AG04450 (cell line): ENCODE measurements at places on chromosomes 2 and 18. TPM values are rescaled to one million over a fixed set of nuclear protein-coding genes. Genes with fewer than 3 reads are reported as not detected.
A peak's percentile ranks its signal among the peaks of the same experiment; 100 is the strongest.

Gene CENPA
- 6.8 and 9.3 TPM in 2 replicates for polyA plus RNA-seq

Gene IL36G
- not detected in 2 replicates for polyA plus RNA-seq

Gene DLX1
- polyA plus RNA-seq, result 1.9 and 2.2 TPM in 2 replicates

Gene TMEM163
- 0.04 TPM in 1 of 2 replicates, not detected in the other for polyA plus RNA-seq

Gene LRP1B
- polyA plus RNA-seq, result 0.15 TPM in 2 replicates

DNA sequence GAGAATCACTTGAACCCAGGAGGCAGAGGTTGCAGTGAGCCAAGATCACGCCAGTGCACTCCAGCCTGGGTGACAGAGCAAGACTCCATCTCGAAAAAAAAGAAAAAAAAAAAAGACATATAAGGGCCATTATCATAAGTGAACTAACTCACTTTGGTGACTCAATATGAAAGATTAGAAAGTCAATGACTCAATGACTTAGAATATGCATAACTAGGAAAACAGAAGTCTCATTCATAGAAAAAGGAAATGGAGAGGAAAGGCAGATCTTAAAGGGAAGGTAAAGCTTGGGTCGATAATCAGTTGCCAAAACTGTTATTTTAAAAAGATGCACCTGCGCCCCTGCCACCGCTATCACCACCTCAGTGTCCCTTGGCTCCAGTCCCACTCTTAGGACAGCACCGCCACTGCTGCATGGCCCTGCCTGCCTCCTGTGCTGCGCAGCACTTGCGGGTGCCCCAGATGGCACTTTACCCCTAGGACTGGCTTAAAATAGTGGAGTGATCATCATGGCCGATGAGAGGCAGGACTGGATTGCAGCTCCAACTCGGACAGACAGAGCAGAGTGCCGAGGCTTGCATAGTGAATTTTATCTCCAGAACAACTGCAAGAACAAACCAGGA, 54.7 kb downstream of the INO80D start:
- no peak for DNase-seq

DNA sequence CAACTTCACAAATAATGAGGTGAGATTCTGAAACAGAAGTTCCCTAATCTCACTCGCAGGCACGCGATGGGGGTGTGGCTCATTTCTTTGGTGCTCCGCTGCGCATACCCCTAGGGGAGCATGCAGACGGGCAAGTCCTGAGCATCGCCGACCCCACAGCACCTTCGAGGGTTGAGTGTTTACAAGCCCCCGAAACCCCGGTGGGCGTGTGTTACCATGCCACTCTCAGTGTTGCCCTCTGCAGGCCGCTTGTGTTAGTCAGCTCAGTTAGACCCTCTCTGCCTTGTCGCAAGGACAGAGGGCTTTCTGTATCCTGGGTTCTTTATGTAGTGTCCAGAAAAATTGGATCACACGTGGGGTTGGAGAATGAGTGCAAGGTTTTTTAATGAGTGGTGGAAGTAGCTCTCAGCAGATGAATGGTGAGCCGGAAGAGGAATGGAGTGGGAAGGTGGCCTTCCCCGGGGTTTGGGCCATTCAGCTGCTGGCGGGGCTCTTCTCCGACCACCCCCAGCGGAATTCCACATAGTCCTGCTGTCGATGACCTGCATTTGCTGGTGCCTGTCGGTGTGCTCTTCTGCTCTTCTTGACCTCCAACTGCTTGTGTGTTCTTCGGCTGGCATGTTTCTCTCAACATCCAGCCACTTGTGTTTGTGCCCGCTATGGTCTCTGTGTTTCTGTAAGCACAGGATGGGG, 191.3 kb downstream of the RPRM start:
- no peak for DNase-seq

GRCh38 chr2:101698014-101698843, 722 bp downstream of the MAP4K4 start:
- DNase-seq, result no peak

DNA sequence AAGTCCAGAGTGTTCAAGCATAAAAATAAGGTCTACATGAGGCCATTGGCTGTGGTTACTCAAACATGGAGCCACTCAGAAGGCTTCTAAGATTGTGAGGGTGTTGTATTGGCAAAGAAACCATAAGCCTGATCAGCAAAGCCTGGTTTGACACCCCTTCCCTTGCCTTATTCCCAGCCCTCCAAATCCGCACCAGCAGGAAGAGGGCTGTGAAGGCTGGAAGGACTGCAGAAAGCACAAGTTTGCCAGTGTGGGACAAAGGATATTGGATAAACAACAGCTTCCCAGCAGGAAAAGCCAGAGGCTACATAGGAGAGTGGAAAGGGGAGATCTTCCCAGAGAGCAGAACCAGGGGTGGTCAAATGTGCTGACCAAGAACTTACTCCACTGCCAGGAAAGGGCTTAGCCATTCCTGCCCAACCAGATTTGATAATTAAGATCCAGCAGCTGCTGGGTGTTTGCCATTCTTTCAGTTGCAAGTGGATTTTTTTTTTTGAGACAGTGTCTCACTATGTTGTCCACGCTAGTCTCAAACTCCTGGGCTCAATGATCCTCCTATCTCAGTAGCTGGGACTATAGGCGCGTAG, 1.5 kb upstream of the PRKAG3 start:
- DNase-seq, result no peak

DNA sequence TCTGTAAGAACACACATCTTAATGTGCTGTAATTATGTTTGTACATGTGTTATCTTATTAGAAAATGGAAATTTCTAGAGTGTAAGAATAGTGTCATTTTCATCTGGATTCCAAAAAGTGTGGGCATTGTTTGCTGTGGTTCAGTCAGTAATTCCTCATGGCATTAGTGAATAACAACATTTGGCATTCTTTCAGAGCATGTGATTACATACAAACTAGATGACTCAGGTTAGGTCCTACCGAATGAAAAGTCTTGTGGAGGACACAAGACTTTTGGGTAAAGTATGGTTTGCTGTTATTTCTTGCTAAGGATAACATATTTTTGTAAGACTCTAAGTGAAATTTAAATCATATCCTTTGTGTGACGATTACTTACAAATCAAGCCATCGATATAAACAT, 593.1 kb upstream of the NRXN1 start:
- DNase-seq, result peak; percentile 13

GRCh38 chr2:61857224-61857623, 3.4 kb upstream of the FAM161A start:
- no peak for DNase-seq

GRCh38 chr2:61750624-61751023, 103.2 kb downstream of the FAM161A start:
- DNase-seq, result peak; percentile 36

DNA sequence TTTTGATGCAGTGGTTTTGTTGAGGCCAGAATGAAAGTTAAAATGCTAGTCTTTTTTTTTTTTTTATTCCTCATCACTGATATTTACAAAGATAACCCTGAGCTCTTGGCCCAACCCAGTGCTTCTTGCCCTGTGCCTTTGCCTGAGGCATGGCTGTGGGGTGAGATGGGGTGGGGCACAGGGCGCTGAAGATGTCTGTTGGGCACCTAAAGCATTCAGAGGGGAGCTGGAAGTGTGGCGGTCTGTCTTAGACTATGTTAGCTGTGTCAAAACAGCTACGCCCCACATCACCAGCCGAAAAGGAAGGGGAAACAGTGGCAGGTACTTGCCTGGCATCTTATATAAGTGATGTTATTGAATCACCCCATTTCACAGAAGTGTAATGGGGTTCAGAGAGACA, 20.7 kb downstream of the TOGARAM2 start:
- no peak for DNase-seq

- DNase-seq, result no peak
Measured at GRCh38 chr18:13810950-13811485, 12.9 kb upstream of the MC5R start.

DNA sequence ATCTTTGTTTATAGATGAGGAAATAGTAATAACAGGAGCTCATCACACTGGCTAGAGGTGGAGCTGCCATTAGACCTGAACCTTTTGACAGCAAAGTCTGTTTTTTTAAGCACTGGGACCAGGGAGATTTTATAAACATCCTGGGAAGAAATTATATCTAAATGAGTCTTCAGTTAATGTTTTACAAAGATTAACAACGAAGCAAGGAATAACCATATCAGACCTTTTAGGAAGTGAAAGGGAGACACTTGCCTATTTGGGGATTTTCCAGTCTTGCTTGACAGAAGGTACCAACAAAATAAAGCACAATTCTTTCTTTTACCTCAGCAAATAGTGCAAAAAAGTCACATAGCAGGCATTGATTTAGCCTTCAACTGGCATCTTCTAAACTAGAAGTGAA, 777.0 kb downstream of the CPS1 start:
- no peak for DNase-seq

DNA sequence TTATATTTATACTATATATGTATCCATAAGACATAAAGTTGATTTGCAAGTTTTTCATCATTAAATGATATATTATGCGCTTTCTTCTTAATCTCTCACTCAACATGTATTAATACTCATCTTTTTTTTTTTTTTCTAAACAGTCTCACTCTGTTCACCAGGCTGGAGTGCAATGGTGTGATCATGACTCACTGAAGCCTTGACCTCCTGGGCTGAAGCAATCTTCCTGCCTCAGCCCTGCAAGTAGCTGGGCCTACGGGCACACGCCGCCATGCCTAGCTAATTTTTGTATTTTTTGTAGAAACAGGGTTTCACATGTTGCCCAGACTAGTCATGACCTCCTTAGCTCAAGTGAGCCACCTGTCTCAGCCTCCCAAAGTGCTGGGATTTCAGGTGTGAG, 51.4 kb upstream of the MAP4K3 start:
- no peak for DNase-seq

DNA sequence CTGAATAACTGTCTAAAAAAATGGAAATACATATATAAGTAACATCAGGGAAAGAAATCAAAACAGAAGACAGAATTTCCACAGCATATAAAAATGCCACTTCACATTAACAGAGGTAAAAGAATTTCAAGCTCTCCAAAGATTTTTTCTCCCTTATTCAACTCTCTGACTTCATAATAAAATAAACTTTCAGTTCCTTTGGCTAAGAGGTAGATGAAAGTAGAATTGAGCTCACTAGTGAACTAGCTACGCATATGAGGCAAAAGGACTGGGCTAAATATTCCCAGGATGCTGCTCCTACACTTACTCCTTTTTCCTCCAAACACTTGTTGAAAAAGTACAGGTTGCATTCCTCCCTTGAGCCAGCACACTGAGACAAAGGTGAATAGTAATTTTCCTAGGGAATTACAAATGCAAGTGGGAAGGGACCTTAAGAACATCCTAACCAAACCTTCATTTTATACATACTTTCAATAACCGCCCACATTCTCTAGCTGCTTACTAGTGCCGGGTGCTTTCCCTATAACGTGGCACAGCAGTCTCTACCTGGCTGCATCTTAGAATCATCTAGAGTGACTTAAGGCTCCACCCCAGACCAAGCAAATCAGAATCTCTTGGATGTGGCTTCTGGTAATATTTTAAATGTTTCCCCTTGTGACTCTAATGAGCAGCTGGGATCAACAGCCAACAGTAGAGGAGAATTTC, 136.6 kb downstream of the MTCL1 start:
- no peak for DNase-seq
